ENCODE measurements at places on chromosomes 7 and 10.

GRCh38 chr10:62000726-62001125 lies 99.2 kb downstream of the ARID5B start:
- peaks cover 16% of the 10 kb centered on the region for H3K4me1 ChIP-seq
- H3K4me3 ChIP-seq: no peak overlapping the region
- H3K27ac ChIP-seq: peak overlapping the region; percentile 8
- peaks cover 23% of the 10 kb centered on the region for H3K36me3 ChIP-seq

DNA sequence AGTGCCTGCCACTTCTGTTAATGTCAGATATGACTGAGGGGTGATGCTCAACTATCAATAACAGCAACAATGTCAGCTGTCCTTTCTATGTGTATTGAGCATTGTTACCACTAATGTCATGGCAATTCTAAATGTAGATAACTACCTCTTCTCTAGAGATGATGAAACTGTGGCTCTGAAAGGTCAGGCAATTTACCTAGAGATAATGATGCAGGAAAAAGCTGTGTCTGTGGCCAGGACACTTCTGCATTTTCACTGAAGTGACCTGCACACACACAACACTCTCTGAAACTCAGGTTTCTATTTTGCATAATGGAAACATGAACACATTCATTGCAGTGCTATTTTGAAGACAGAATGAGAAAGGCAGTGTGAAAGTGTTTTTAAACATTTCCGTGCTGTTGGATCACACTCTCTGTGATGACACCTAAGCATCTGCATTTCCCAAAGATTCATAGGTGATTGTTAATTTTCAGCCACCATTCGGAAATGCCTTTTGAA lies 148.2 kb downstream of the KCND2 start:
- no peaks in the 10 kb centered on the region for H3K36me3 ChIP-seq
- H3K27ac ChIP-seq: no peak overlapping the region
- no peaks in the 10 kb centered on the region for H3K27me3 ChIP-seq
- no peaks in the 10 kb centered on the region for H3K4me1 ChIP-seq
- DNase-seq: no peak

GRCh38 chr10:48926255-48926654 lies 13.4 kb downstream of the LRRC18 start:
- H3K36me3 ChIP-seq: no peaks in the 10 kb centered on the region
- H3K4me3 ChIP-seq: no peak overlapping the region
- no peak for DNase-seq
- no peak overlapping the region for H3K27ac ChIP-seq

DNA sequence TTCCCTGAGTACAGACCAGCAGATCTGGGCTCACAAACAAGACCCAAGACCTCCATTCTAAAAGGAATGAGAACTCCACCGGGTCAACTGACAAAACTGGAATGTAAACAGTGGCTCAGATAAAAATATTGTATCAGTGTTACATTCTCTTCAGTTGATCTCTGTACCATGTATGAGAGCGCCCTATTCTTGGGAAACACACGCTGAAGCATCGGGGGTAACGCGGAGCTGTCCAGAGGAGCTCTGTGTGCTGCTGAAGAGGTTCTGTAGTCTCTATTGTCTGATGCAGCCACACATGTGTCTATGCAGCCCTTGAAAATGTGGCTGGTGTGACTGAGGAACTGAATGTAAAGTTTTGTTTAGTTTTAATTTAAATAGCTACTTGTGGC lies 39.7 kb downstream of the HIPK2 start:
- H3K36me3 ChIP-seq: no peaks in the 10 kb centered on the region
- H3K27me3 ChIP-seq: no peaks in the 10 kb centered on the region
- H3K4me3 ChIP-seq: no peak overlapping the region

DNA sequence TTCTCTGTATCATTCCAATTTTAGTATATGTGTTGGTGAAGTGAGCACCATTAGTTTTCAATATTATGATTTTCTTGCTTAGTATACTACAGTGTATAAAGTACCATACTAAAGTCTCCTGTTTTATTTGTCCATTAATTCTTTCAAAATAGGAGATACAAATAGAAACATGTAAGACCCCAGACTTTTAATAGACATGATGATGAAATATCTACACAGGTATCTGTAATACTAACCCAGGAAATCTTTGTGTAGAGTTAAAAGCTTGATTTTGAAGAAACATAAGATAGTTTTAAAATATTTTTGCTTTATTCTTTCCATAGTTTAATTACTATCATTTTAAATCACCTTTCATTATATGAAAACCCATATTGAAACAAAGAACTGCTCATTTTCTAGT lies 133.8 kb upstream of the WNT16 start:
- DNase-seq: no peak
- H3K36me3 ChIP-seq: no peaks in the 10 kb centered on the region
- no peak overlapping the region for H3K4me3 ChIP-seq
- H3K27me3 ChIP-seq: no peaks in the 10 kb centered on the region

GRCh38 chr7:2855386-2855785 lies 11.3 kb upstream of the GNA12 start:
- H3K4me3 ChIP-seq: no peak overlapping the region
- no peaks in the 10 kb centered on the region for H3K4me1 ChIP-seq
- no peak for DNase-seq
- no peaks in the 10 kb centered on the region for H3K36me3 ChIP-seq

GRCh38 chr7:18201350-18201749 lies 173.7 kb upstream of the PRPS1L1 start:
- H3K27me3 ChIP-seq: no peaks in the 10 kb centered on the region
- no peaks in the 10 kb centered on the region for H3K36me3 ChIP-seq
- DNase-seq: no peak
- H3K4me1 ChIP-seq: no peaks in the 10 kb centered on the region
- no peak overlapping the region for H3K27ac ChIP-seq
- H3K4me3 ChIP-seq: no peak overlapping the region

GRCh38 chr7:134395604-134396003 lies 63.3 kb downstream of the AKR1B1 start:
- no peak overlapping the region for H3K27ac ChIP-seq
- H3K4me1 ChIP-seq: no peaks in the 10 kb centered on the region
- no peak for DNase-seq
- H3K27me3 ChIP-seq: no peaks in the 10 kb centered on the region
- H3K36me3 ChIP-seq: no peaks in the 10 kb centered on the region

DNA sequence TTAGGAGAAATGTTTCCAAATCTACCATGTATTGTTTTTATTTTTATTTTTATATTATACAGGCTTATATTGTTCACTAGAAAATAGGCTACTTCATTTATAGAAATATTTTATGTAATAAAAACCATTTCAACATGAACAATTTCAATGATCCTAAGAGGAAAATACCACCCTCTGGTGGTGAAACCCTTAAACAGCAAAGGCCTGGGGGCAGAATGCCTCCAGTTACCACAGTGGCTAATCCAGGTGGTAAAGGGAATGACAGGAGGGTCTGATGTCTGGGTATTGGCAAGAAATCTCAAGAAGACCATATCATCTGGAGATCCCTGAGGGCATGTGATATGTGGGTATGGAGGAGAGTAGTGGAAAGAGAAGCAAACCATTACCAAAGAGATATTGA lies 19.3 kb downstream of the MACC1 start:
- H3K36me3 ChIP-seq: peaks cover 4% of the 10 kb centered on the region
- no peaks in the 10 kb centered on the region for H3K27me3 ChIP-seq
- peaks cover 66% of the 10 kb centered on the region for H3K4me1 ChIP-seq
- H3K4me3 ChIP-seq: no peak overlapping the region

GRCh38 chr10:60518745-60519144 lies 129.1 kb upstream of the ANK3 start:
- no peaks in the 10 kb centered on the region for H3K4me1 ChIP-seq
- no peak overlapping the region for H3K4me3 ChIP-seq
- no peak overlapping the region for H3K27ac ChIP-seq
- no peaks in the 10 kb centered on the region for H3K27me3 ChIP-seq

DNA sequence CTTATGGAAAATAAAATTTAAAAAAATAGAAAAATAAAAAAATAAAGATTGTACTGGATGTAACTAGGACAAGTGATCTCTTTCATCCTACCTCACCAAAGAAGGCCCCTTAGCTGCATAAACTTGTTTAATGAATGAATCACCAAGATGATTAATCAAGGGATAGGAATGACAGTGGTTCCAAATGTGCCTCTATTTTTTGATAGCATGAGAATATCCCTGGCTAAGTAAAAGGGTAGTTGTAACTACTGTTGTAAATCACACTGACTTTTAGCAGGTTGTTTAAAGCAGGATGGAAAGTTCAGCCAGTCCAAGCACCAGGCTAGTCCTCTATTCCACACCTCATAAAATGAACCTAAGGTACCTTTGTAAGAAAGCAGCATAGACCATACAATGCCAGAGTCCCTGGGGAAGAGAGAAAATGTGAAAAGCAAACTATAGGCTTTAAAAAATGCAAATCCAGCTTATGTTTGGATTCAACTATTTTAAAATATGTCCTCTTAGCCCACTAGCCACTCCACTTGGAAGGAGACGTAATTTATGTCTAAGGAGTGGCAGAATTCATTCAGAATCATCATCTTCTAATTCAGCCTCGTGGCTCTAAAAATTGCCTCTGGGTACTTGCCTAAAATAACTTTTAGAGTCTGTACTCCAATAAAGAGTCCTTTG lies 126.8 kb downstream of the SKIDA1 start:
- peak overlapping the region; percentile 93 for H3K27ac ChIP-seq
- H3K27me3 ChIP-seq: no peaks in the 10 kb centered on the region
- no peaks in the 10 kb centered on the region for H3K36me3 ChIP-seq
- peaks cover 46% of the 10 kb centered on the region for H3K4me1 ChIP-seq

DNA sequence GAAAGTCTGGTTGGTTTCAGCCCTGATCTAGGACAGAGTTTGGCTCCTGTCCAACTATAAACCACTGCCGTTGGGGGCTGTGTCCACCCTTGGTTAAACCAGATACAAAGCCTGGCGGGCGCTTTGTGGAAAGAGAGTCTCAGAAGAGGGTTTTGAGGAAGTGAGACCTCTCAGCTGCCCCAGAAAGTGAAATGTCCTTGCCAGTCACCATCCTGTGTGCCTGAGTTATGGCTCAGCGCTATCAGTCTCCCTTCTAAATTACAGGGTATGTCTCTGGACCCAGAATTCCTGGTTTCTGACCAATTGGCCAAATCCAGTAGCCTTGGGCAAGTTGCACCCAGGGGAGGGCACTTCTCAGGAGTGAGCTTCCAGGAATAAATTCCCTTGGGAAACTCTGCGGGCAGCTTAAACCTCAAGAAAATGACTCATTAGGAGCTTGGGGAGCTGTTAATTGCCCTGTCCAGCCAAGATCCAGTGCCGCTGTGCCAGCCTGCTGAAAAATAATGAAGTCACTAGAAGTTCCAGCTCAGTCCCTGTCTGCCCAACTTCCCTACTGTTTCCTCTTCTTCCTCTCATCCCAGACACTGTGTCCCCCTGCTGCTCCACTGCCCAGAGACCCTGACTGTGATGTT lies 66.7 kb upstream of the PDZD8 start:
- H3K4me3 ChIP-seq: no peak overlapping the region
- H3K4me1 ChIP-seq: no peaks in the 10 kb centered on the region
- H3K27ac ChIP-seq: no peak overlapping the region
- DNase-seq: no peak

DNA sequence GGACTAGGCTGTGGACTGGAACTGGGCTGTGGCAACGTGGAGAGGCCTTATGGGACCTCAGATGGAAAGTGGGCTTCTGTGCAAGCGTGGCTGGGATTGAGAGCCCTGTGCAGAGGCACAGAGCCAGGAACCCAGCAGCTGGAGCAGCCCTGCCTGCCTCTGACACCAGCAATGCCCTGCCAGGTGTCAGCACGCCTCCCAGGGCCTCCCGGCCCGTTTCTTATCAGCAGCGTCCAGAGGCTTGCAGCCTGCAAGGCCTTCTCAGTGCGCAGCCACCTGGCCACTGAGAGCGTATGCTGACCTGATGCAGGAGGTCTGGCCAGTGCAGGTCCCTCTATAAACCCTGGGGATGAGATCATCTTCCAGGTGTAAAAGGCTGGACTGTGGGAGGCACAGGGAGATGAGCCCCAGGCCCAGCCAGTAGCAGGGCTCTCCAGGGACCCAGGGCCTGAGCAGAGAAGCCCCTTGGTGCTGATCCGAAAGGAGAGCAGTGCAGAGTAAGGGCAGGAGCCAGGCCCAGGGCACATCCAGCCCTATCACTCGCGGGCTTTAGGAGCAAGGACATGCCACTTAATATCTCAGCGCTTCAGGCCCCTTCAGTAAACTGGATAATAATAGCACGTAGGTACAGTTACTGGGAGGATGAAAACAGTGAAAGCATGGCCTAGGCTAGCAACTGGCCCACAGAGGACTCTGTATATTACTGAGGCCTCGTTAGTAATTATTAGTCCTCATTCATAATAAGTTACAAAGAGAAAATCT lies 38.8 kb upstream of the ANTXRL start:
- DNase-seq: no peak
- H3K4me1 ChIP-seq: no peaks in the 10 kb centered on the region
- H3K27me3 ChIP-seq: no peaks in the 10 kb centered on the region
- no peaks in the 10 kb centered on the region for H3K36me3 ChIP-seq

- H3K4me1 ChIP-seq: peaks cover 7% of the 10 kb centered on the region
- H3K36me3 ChIP-seq: no peaks in the 10 kb centered on the region
- no peaks in the 10 kb centered on the region for H3K27me3 ChIP-seq
- DNase-seq: no peak
Observed at GRCh38 chr7:29459589-29459988, 104.0 kb upstream of the PRR15 start.

DNA sequence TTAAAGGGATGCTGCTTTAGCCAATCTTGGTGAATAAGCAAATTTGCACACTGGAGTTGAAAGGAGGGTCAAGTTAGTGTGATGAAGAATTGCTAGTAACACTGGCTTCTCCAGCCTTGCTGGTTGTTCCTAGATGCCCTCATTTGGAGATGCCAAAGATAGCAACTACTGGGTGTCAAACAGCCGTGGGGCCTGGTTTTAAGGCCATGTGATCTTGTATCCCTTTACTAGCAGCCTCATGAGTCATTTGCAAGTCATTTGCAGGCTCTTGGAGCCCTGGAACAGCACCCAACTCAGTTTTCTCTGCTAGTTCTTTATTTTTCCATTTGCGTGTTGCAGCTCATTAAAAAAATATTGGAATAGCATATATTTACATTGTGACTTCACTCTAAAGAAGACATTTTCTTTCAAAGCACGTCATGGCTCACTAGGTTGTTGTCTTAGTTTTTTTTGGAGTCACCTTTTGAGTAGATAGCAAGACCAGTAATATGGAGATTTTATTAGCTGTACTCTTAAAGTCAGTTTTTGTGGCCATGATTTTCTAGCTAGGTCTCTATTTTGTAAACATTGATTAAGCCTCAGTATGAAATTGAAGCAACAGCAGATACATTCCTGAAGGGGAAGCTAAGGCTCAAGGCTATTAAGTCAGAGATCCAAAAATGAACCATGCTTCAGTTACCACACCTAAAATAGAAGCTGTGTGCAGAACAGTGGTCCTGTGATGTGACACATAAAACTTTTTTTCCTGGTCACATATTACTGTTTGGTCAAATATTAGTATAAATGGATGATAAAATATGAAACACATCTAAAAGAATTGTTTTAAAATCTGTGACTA lies 1.3 kb downstream of the LSMEM1 start:
- peak; percentile 41 for DNase-seq
- H3K4me1 ChIP-seq: peaks cover 25% of the 10 kb centered on the region
- H3K36me3 ChIP-seq: no peaks in the 10 kb centered on the region
- no peak overlapping the region for H3K27ac ChIP-seq

- DNase-seq: no peak
- H3K36me3 ChIP-seq: no peaks in the 10 kb centered on the region
- no peak overlapping the region for H3K27ac ChIP-seq
- H3K27me3 ChIP-seq: no peaks in the 10 kb centered on the region
Observed at GRCh38 chr7:142301299-142301698, 43.4 kb upstream of the PRSS58 start.

GRCh38 chr10:95211606-95212279 lies 17.7 kb downstream of the ACSM6 start:
- H3K27ac ChIP-seq: no peak overlapping the region
- no peaks in the 10 kb centered on the region for H3K27me3 ChIP-seq
- no peak overlapping the region for H3K4me3 ChIP-seq
- no peaks in the 10 kb centered on the region for H3K4me1 ChIP-seq

All from Caco-2 (cell line).